Thyroid gland (tissue), 4 donors: ENCODE measurements at places on chromosomes 5 and 9. TPM values are rescaled to one million over a fixed set of nuclear protein-coding genes. Genes with fewer than 3 reads are reported as not detected.
A peak's percentile ranks its signal among the peaks of the same experiment; 100 is the strongest.

The INSL6 gene
- not detected for total RNA-seq

The GZMA gene
- total RNA-seq: 1.9 TPM

The PCDHB13 gene
- total RNA-seq: 4.0 TPM

The FUT7 gene
- not detected for total RNA-seq

The PPIC gene
- 57.8 TPM for total RNA-seq

DNA sequence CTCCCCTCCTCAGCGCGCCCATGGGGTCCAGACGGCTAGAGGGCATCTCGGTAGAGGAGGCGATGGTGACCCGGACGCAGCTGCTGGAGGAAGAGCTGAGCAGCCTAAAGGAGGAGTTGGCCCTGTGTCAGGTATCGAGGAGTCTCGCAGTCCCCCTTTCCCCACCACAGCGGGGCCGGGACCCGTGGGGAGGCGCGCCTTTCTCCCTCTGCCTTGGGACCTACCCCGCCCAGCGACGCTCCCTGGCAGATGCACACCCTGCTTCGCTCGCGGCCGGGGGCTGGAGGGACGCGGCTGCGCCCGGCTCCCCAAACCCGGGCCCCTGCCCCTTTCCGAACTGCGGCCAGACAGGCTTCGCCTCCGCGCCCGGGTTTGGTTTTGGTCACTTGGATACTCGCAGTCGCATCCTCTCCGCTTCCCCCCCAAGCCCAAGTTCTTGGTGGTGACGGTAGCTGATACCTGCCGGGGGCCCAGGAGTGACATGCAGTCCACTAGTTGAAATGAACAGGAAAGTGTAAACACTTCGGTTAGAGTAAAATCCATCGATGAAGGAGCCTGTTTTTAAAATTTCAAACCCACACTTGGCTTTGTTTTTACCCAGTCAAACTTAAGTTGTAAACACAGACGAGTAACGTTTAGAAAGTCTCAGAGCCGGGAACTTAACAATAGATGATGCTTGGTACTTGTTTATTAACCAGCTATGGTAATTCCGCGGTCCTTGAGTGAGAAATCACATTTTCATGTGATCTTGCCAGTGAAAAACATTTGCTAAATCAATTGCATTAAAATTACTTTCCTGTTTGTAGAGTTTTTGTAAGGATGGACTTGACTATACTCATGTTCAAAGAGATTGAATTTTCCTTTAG, 688 bp downstream of the CNTLN start:
- peak; percentile 37 for DNase-seq

The CCL27 gene
- total RNA-seq: not detected

GRCh38 chr5:115304496-115304895, 8.0 kb upstream of the CCDC112 start:
- no peak for DNase-seq

DNA sequence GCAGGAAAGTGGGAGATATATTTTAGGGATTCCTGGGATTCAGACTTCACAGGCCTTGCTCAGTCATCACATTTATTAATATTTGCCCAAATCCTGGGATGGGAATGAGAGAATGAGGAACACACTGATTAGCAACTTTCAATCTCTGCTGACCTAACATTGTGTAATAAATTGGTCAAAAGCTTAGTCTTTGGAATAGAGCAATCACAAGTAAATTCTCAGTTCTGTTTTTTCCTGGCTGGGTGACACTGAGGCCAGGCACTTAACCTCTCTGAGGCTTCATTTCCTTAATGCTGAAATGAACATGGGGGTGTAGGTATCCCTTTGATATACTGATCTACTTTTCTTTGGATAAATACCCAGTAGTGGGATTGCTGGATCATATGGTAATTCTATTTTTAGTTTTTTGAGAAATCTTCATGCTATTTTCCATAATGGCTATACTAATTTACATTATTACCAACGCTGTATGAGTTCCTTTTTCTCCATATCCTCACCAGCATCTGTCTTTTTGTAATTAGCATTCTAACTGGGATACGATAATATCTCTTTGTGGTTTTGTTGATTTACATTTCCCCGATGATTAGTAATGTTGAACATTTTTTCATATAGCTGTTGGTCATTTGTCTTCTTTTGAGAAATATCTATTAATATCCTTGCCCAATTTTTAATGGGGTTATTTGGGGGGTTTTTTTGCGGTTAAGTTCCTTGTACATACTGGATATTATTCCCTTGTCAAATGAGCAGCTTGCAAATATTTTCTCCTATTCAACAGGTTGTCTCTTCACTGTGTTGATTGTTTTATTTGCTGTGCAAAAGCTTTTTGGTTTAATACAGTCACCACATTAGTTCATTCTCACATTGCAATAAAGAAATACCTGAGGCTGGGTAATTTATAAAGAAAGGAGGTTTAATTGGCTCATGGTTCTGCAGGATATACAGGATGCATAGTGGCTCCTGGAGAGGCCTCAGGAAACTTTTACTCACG, 36.8 kb upstream of the NIPBL start:
- DNase-seq: no peak

The ENTPD8 gene
- 0.29 TPM for total RNA-seq
